RWPE2 (cell line): ENCODE measurements at places on chromosomes 16 and 17.

DNA sequence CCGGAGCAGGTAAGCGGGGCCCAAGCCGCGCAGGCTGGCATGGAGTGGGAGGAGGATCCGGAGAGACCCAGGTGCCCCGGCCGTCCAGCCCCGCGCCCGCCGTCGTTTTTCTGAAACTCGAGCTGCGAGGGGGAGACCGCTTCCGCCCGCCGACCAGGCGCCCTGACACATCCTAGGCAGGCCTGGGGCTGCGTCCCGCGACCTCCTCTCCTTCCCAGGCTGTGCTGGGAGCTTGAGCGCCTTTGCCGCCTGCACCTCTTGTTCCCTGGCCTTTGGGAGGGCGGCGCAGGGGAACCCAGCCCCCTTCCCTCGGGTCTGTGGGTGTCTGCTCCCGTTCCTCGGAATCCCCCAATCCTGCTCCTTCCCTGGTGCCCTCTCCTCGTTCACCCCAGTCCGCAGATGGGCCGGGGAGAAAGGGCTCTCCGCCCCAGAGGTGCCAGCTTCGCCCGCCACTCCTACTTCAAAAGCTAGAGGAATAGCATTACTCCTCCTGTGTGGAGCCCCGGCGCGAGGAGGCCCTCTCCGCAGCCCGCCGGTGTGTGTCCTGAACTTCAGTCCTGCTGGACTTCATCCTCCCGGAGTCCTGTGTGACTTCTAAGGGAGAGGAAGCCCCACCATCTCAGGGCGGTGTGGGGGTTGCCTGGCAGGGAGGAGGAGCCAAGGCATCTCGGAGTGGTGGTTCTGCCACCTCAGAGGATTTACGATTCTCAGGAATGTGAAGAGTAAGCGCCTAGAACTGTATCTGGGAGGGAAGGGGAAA is 1.0 kb downstream of the NHERF1 start:
- H3K4me1 ChIP-seq = peaks cover 2% of the 10 kb centered on the region
- peak overlapping the region; percentile 63 for H3K4me3 ChIP-seq
- H3K36me3 ChIP-seq = peaks cover 10% of the 10 kb centered on the region
- H3K27ac ChIP-seq = peak overlapping the region; percentile 13

DNA sequence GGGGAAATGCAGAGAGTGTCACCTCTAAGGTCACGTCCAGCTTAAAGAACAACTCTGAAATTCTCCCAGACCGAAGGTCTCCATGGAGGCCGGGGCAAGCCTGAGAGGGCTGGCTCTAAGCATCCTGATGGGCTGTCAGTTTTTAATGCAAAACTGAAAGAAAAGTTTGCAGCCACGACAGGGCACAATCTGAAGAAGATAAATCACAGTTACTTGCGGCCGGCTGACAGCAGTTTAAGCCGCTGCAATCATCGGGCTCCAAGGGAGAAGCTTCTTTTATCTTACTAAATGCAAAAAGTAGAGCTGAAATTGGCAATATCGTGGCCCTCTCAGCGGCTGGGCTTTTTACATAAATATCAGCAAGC is 168.8 kb downstream of the CYLD start:
- peaks cover 2% of the 10 kb centered on the region for H3K4me1 ChIP-seq
- no peaks in the 10 kb centered on the region for H3K36me3 ChIP-seq
- DNase-seq = no peak
- H3K27me3 ChIP-seq = no peaks in the 10 kb centered on the region

DNA sequence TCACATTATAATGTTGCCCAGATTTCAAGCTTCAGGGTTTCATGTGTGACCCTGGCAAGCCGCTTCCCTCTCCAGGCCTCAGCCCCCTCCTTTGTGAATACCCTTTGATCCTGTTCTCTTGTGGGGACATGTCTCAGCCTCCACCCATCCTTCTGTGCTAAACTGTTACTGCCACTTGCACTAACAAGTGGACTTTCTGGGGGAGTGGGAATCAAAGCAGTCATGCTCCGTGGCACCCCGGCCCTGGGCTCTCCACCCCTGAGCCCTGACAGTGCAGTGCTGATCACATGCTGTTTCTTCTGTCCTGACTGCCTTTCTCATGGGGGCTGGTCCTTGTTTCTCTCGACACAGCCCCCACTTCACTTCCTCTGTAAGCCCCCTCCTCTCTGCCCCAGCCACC is 9.7 kb upstream of the DCAF7 start:
- no peaks in the 10 kb centered on the region for H3K4me1 ChIP-seq
- no peak overlapping the region for H3K4me3 ChIP-seq
- no peaks in the 10 kb centered on the region for H3K36me3 ChIP-seq
- peaks cover 24% of the 10 kb centered on the region for H3K27me3 ChIP-seq
- no peak overlapping the region for H3K27ac ChIP-seq

DNA sequence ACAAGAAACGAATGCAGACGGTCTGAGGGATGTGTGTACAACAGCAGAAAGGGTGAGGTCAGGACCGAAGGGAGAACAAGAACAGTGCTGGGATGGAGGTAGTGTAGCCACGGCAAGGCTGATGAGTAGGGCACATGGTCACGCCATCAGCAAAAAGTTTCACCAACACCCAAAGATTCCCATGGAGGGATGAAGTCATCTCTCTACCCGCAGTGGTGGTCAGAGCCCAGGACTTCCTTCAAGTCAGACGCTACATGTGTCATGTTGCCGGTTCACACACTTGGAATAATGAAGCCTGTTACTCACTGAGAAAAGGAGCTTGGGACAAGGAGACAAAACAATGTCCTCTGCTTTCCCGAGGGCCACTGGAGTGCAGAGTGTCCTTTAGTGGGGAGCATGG is 79.7 kb downstream of the SALL1 start:
- no peaks in the 10 kb centered on the region for H3K36me3 ChIP-seq
- no peak overlapping the region for H3K27ac ChIP-seq
- peaks cover 14% of the 10 kb centered on the region for H3K27me3 ChIP-seq
- no peaks in the 10 kb centered on the region for H3K4me1 ChIP-seq

- no peaks in the 10 kb centered on the region for H3K27me3 ChIP-seq
- peaks cover 15% of the 10 kb centered on the region for H3K36me3 ChIP-seq
- H3K4me1 ChIP-seq = peaks cover 5% of the 10 kb centered on the region
- peak overlapping the region; percentile 70 for H3K4me3 ChIP-seq
- H3K27ac ChIP-seq = peak overlapping the region; percentile 71
Measured at GRCh38 chr16:53132406-53132805, 77.6 kb downstream of the CHD9 start.

GRCh38 chr16:79805621-79806020 is 205.1 kb upstream of the MAF start:
- H3K27me3 ChIP-seq = no peaks in the 10 kb centered on the region
- no peak overlapping the region for H3K4me3 ChIP-seq
- H3K4me1 ChIP-seq = peaks cover 4% of the 10 kb centered on the region
- H3K36me3 ChIP-seq = no peaks in the 10 kb centered on the region

GRCh38 chr17:33112763-33113162 is 121.1 kb downstream of the SPACA3 start:
- no peak overlapping the region for H3K4me3 ChIP-seq
- peaks cover 13% of the 10 kb centered on the region for H3K4me1 ChIP-seq
- no peaks in the 10 kb centered on the region for H3K36me3 ChIP-seq
- no peaks in the 10 kb centered on the region for H3K27me3 ChIP-seq
- H3K27ac ChIP-seq = peak overlapping the region; percentile 82

DNA sequence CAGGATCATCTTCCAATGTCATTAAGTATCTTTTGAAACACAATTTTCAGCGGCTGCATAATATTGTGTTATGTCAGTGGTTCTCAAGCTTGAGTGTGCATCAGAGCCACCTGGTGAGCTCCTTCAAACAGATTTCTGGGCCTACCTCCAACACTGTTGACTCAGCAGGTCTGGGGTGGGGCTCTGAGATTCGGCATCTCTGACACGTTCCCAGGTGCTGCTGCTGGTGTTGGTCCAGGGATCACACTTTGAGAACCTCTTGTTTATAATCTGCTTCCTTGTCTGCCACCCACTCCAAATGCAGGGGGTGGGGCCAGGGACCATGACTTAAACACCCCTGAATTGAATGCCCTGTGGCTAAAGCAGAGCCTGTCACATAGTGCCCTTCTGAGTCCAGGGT is 73.8 kb upstream of the HNF1B start:
- no peaks in the 10 kb centered on the region for H3K27me3 ChIP-seq
- H3K27ac ChIP-seq = no peak overlapping the region
- no peaks in the 10 kb centered on the region for H3K36me3 ChIP-seq
- peak; percentile 79 for DNase-seq
- no peak overlapping the region for H3K4me3 ChIP-seq
- no peaks in the 10 kb centered on the region for H3K4me1 ChIP-seq

DNA sequence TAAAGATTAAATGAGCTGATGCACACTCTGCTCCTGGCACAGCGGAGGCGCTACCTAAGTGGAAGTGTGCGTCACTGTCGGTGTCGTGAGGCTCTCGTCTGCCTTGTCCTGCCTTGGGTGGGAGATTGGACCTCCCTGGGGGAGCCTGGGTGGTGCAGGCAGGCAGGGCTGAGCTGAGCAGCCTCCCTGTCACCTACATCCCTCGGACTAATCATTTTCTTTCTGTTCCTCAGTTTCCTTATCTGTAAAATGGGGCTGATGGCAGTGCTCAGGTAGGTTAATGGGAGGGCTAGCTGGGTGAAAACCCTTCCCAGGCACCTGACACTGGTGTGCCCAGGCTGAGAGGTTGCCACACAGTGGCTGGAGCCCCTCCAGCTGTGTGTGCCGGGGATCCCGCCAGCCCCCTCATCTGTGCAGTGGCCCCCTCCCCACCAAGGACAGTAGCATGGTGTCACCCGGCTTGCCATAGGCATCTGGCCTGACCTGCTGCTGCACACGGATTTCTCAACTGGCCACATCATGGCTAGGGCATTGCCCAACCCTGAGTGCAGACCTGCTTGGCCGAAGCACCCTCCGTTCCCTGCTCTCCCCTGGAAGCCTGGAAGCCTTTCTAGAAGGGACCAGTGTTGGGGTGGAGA is 4.3 kb downstream of the ADCY7 start:
- peak; percentile 43 for DNase-seq
- no peaks in the 10 kb centered on the region for H3K27me3 ChIP-seq
- H3K36me3 ChIP-seq = no peaks in the 10 kb centered on the region
- no peak overlapping the region for H3K27ac ChIP-seq
- H3K4me3 ChIP-seq = no peak overlapping the region
- H3K4me1 ChIP-seq = peaks cover 12% of the 10 kb centered on the region

- no peaks in the 10 kb centered on the region for H3K4me1 ChIP-seq
- no peak overlapping the region for H3K4me3 ChIP-seq
- no peak for DNase-seq
- no peaks in the 10 kb centered on the region for H3K36me3 ChIP-seq
- H3K27ac ChIP-seq = no peak overlapping the region
Measured at GRCh38 chr16:20410121-20410723, 888 bp downstream of the ACSM5 start.

DNA sequence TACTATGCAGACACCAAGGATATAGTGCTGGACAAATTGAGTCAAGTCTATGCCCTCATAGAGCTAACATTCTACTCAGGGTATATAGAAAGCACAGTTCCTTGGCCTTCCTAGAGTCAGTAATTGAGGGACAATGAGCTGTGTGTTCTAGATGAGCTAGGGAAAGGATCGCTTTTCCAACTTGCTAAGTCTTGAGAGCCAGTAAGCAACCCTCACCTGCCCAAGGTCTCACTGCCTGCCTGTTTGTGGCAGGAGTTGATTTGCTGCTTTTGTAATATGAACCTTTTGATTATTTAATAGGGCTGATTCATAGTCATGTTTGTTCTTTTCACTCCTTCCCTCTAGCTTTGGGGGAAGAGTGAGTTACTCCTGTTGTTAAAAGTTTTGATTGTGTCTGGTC is 6.5 kb downstream of the DDX42 start:
- no peak overlapping the region for H3K4me3 ChIP-seq
- H3K27ac ChIP-seq = peak overlapping the region; percentile 48
- peaks cover 83% of the 10 kb centered on the region for H3K36me3 ChIP-seq
- DNase-seq = no peak
- peaks cover 45% of the 10 kb centered on the region for H3K4me1 ChIP-seq
- H3K27me3 ChIP-seq = no peaks in the 10 kb centered on the region

DNA sequence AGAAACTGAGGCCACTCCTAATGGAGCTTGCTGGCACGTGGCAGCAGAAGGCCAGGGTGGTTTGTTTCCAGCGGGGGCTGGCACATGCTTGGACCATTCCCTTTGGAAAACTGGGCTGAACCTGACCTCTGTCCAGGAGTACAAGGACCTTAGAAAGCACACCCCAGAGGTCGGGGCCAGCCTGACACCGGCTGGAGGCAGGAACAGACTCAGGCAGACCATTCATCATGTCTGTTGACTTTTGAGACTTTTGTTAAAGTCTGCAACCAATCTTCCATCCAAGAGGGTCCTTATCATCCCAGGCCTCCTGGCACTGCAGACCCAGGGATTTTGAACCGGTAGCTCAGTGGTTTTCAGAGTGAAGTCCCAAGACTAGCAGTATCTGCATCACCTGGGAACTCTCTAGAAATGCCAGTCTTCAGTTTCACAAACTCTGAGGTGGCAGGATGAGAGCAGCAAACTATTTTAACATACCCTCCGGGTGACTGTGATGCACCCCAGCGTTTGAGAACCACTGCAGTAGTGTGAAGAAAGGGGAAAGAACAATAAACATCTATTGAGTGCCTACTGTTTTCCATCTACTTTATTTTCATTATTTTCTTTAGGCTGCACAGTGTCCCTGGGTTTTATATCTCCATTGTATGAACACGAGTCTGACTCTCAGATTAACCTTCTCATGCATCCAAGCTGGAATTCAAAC is 145.3 kb upstream of the PLCG2 start:
- peaks cover 11% of the 10 kb centered on the region for H3K4me1 ChIP-seq
- peaks cover 13% of the 10 kb centered on the region; the same call in 1 of the 2 replicates for H3K36me3 ChIP-seq
- no peaks in the 10 kb centered on the region for H3K27me3 ChIP-seq
- no peak for DNase-seq
- H3K4me3 ChIP-seq = no peak overlapping the region

DNA sequence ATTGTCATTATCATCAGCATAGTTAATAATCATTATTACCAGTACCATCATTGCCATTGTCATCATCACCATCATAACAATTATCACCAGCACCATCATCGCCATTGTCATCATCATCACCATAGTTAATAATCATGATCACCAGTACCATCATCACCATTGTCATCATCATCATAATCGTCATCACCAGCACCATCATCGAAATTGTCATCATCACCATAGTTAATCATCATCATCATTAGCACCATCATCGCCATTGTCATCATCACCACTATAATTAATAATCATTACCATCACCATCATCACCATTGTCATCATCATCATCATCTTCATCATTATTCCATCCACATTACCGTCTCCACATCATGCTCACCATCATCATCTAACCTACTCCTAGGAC is 13.5 kb downstream of the PDILT start:
- DNase-seq = no peak
- H3K4me3 ChIP-seq = no peak overlapping the region
- no peaks in the 10 kb centered on the region for H3K27me3 ChIP-seq
- no peaks in the 10 kb centered on the region for H3K4me1 ChIP-seq
- no peaks in the 10 kb centered on the region for H3K36me3 ChIP-seq
